Activated gamma-delta T cell treated with Interleukin-2 at 50 U/mL for 16 hours (primary cell): ENCODE measurements at places on chromosomes 12 and 14.
A peak's percentile ranks its signal among the peaks of the same experiment; 100 is the strongest.

- DNase-seq, result no peak
Measured at GRCh38 chr12:43098071-43098470, 453.9 kb downstream of the ADAMTS20 start.

GRCh38 chr12:47576289-47576945 lies 129.4 kb downstream of the RPAP3 start:
- no peak for DNase-seq

- no peak for DNase-seq
Measured at GRCh38 chr12:56334490-56334793, 642 bp upstream of the PAN2 start.

- no peak for DNase-seq
Measured at GRCh38 chr12:29545102-29545467, 47.6 kb upstream of the OVCH1 start.

DNA sequence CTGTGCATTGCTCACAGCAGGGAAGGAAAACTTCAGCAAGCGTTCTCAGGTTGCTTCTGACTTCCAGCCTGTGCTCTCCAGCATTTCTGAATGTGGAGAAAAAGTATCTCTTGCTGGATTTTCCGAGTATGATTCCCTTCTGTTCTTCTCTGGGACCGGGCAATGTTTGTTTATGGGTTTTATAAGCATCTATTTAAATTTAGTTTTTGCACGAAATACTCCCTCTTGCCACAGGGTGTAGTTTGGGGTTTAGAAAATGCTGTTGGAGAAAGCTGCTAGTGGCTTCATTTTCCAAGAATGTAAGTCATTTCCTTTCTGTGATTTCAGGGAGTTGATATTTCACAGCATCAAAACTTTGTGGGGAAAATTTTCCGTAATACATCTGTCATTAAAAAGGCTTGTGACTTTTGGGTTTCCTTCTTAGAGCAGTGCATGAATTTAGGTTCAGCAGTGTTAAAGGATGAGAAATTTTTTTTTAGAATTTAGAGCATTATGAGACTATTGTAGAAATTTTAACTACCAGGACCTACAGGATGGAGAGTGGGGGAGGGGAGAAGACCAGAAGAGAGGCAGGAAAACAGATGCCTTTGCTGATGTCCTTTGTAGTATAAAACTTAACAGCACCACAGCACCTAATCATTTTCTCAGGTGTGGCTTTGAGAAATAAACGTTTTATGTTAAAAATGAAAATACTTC lies 1.5 kb downstream of the FRMD6 start:
- DNase-seq, result no peak

GRCh38 chr12:100661300-100661951 lies 87.9 kb downstream of the GAS2L3 start:
- DNase-seq, result no peak

- no peak for DNase-seq
Measured at GRCh38 chr12:65229441-65229840, 49.0 kb upstream of the MSRB3 start.

GRCh38 chr12:89069431-89069830 lies 282.9 kb downstream of the DUSP6 start:
- DNase-seq, result no peak

- no peak for DNase-seq
Measured at GRCh38 chr14:82642425-82642824, 1108.8 kb upstream of the SEL1L start.

DNA sequence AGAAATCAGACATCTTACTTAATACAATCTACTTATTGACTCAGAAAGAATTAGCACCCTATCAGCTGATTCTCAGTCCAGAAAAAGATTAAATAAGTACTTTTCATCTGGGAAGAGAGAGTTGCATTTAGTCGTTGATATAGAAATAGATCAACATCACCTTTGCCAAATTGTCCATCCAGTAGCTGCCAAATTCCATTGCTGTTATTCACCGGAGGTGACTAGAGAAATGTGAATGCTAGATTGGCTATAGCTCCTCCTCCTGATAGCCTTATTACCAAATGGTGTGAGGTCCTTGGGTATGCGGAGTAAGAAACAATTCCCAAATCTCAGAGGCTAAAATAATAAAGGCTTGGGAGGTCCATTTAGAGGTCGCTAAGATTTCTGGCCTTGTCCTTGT lies 723.3 kb upstream of the FLRT2 start:
- DNase-seq, result no peak

- no peak for DNase-seq
Measured at GRCh38 chr12:57429473-57430111, 1.3 kb downstream of the R3HDM2 start.

DNA sequence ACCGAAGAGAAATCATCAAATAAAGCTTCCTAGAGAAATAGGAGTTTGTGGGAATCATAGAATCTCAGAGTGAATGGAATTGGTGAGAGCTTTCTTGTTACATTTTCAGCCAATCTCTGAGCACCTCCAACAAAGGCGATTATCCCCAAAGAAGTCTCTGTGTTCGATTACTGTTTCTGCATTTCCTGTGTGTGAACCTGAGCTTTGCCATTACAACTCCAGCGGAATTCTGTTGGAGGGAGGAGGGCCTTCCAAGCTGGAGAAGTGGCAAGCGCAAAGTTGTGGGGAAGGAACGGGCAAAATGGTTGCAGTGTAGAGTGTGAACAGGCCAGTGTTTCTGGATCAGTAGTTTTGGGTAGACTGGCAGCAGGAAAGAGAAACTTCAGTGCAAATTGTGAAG lies 23.1 kb downstream of the TMEM117 start:
- DNase-seq, result no peak

- no peak for DNase-seq
Measured at GRCh38 chr12:70165450-70165849, 77.8 kb upstream of the CNOT2 start.

DNA sequence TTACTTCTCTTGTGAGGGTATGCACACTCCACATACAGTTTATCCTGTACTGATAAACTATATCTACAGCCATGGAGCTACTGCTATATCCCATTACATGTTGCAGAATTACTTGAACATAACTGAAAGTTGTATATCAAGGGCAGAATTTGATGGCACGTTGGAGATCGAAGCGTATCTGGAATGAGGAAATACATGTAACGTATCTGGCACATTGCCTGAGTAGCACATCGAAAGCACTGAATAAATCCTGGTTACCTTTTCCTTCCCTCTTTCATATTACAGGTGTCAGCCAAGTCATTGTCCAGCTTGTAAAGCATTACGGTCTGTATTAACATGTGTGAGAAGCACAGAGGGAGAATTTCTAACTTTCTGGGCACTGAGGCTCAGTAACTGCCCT lies 42.1 kb upstream of the LIN7A start:
- no peak for DNase-seq

- no peak for DNase-seq
Measured at GRCh38 chr12:26416550-26416949, 221.2 kb downstream of the SSPN start.

DNA sequence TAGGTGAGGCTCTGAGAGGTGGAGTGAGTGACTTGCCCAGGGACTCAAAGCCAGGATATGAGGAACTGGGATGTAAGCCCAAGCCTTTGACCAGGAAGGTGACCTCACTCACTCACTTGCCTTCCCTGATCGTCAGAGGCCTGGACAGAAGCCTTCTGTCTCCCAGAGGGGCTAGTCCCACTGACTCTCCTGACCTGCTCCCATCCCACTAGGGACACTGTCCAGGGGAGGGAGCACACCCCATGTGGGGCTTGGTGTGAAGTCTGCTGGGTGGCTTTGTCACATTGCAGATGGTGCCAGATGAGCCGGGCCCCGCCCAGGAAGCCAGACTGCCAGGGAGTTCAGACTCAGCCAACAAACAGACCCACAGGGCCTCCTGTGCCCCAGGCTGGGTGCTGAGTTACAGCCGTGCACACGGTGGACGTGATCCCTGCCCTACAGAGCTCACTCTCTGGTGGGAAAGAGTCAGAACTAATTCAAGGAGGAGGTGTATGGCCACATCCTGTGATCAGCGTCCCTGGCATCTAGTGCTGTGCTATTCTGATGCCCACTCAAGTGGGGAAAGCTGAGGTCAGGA lies 28.3 kb downstream of the MMAB start:
- peak; percentile 14 for DNase-seq

- DNase-seq, result no peak
Measured at GRCh38 chr12:11882301-11883019, 188.3 kb upstream of the BCL2L14 start.

GRCh38 chr14:54719406-54719805 lies 152.5 kb downstream of the SAMD4A start:
- DNase-seq, result no peak

DNA sequence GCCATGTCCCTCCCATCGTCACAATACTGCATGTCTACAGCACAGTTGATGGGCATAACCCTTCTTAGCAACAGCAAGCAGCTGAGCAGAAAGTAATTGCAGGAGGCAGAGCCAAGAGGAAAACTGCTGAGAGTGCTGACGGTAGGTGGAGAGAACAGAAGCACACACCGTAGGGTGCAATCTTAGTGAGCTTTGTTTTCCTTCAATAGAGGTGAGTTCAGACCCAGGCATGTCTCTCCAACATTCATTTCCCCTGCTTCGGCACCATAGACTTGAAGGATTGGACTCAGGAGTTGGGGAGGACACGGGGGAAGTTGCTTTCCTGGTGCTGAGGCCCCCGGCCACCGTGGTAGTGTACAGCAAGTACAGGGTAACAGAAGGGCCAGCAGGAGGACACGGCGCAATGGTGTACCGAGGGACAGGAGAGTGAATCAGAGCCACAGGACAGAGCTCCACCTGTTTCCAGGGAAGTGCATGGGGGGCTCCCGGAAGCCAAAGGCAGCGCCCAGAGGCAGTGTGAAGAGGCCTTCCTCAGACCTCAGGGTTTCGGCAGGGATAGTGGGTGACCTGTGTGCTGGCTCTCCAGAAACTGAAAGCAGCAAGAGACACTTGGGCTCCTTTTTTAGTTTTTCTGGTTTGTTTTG lies 36.3 kb upstream of the SINHCAF start:
- DNase-seq, result no peak
